M059J (cell line): ENCODE measurements at places on chromosomes 1 and 21. TPM values are rescaled to one million over a fixed set of nuclear protein-coding genes. Genes with fewer than 3 reads are reported as not detected.

DNA sequence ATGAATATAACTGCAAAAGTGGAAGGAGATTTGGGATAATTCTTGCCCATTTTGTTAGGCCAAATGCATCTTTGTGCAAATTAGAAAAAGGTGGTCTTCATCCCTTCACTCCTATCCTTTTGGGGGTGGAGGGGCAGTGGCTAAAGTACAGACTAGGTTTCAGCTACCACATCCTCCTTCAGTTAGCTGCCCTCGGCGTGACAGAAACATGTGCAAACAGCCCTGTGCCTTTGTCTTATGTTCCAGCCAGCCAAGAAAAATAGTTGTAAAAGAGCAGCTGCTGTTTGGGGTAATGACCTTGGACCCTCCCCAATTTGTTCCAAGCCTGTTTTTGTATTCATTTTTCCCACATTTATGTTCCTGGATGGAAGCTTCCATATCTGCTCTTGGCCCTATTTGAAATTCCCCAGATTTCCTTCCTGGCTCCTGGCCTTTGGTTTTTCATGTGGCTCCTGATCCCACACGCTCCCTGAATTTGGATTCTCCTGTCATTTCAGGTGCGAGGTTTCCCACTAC, 8.3 kb upstream of the LGALS8 start:
- DNase-seq = no peak

TCHH gene
- not detected in 2 replicates for total RNA-seq

NFIA gene
- 0.17 and 1.2 TPM in 2 replicates for total RNA-seq

- DNase-seq = no peak
These were observed 16.4 kb downstream of the PLPP3 start for GRCh38 chr1:56562891-56563452.

DNA sequence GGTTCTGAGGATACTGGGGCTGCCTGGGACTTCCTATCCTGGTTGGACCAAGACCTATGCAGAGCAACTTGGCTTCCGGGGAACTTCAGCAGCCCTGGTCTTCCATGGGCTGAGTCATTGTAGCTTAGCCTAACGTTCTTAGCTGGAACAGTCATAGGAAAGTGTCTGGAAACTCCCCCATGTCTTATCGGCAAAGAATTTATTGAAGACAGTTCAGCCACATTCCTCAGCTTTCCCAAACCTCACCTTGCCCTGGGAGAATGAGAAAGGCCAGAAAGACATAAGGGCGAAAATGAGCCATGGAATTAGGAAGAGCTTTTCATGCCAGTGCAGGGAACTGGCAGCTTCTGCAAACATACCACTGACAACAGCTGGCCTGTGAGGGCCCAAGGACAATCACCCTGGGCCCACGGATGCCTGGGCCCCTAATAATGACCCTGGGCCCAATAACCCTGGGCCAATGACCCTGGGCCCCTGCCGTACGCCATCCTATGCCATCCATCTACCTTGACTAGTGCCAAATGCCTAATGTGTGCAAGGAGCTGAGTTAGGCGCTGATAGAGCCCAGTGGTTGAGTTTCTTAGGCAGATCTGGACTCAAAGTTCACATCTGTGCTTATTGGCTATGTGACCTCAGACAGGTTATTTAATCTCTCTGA, 114.4 kb upstream of the GADD45A start:
- DNase-seq = peak; percentile 99

GRCh38 chr1:112712191-112712590, 2.9 kb downstream of the PPM1J start:
- no peak for DNase-seq

DNA sequence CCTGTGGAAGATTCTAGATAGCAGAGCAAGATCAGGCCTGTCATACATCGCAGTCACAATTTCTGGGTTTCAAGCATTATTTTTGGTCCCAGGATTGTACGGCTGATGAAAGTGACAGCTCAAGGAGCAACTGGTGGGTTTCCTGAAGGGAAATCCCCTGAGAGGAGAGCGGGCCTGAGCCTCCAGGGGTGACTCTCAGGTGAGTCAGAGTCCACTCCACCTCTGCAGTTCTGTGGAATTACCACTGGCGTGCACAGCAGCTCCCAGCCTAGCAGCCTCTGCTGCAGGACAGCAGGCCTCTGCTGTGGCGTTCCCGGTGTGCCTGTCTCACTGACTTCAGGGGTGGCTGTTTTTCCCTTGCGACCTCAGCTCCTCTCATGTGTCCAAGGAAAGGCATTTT, 24.4 kb downstream of the SLC66A1 start:
- peak; percentile 69 for DNase-seq

CEPT1 gene
- 37.7 and 49.1 TPM in 2 replicates for total RNA-seq

DNA sequence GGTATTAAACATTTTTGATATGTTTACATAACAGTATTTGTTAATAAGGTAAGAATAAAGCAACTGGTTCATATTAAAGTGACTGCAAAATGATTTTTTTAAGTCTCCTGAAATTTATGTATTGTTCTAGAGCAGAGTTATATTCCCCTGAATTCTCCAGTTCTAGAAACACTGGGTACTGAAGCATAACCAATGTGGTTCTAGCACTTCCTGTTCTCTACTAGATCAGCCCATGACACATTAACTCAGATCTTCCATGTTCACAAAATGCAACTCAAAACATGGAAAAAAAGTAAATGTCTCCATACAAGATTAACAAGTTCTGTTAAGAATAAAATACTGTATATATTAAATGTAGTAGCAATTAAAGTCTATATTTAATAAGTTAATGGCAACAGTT, 3.9 kb downstream of the NEGR1 start:
- peak; percentile 36 for DNase-seq

DNA sequence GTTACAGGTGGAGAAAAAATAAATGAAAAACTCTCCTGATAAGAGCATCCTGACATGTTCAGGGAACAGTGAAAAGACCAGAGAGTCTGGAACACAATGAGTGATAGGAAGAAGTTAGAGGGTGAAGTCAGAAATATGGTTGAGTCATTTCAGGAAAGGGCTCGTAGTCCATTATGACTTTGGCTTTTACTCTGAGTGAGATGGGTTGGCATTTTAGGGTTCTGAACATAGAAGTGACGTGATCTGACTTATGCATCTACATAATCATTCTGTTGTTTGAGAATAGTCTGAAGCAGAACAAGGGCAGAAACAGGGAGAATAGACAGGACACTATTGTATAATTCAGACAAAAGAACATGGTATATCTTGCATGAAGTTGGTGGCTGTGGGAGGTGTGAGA, 5.8 kb downstream of the HMCN1 start:
- no peak for DNase-seq

- DNase-seq = peak; percentile 49
These were observed 4.9 kb downstream of the TMEM9 start for GRCh38 chr1:201149400-201149799.

HAX1 gene
- 92.3 and 123 TPM in 2 replicates for total RNA-seq

DMBX1 gene
- not detected in 2 replicates for total RNA-seq

- DNase-seq = peak; percentile 48
These were observed 16.0 kb downstream of the VANGL2 start for GRCh38 chr1:160416369-160416768.

FAM163A gene
- 0.05 TPM in 1 of 2 replicates, not detected in the other for total RNA-seq

- DNase-seq = no peak
These were observed 1652.0 kb downstream of the NCAM2 start for GRCh38 chr21:22650226-22650625.

DNA sequence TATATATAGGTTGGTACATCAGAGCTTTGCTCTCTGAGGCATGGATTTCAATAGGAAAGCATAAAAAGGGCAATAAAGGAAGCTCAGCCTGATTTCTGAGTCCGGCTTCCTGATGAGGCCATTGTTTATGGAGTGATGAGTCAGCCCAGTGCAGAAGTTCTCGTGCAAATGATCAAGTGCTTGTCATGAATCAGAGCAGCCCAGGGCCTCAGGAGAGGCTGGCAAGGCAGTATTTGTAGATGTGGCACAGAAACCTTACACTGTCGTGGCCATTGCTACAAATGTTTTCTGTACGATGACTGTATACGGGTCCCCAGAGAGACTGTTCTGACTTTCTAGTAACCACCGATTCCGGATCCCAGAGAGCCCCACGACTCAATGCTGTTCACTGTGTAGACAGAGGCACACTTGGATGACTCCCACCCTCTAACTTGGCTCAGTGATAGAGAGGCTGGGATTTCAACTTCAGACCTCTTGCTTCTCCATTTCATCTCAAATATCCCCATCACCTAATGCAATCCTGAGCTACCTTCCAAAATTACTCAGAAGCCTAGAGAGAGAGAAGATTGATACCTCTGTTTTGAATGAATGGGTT, 26.8 kb downstream of the UMODL1 start:
- peak; percentile 99 for DNase-seq

KRTAP10-12 gene
- total RNA-seq = not detected in 2 replicates

GRCh38 chr1:116754198-116754977, at the start of gene CD2:
Gene CD2, plus strand, starts transcription at chr1:116754430. Its CDS starts 63 bp downstream, at chr1:116754493.
- no peak for DNase-seq

DNA sequence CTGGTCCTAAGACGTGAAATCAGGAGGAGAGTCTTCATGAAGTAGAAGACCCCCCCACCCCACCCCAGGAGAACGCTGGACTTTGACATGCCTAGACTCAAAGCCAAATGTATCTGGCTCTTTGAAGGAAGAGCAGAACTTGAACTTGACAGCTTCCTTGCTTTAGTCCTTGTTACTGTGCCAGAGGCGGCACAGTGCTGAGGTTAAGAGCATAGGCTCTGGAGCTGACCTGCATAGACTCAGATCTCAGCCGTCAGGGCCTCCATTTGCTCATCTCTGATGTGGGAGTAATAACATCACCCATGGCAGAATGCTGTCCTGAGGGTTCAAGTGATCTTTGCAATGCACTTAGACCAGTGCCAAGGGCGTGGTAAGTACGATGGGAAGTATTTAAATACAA, 39.0 kb downstream of the COL6A1 start:
- no peak for DNase-seq

GRCh38 chr21:37367336-37367702, 746 bp downstream of the DYRK1A start:
- DNase-seq = no peak

- no peak for DNase-seq
These were observed 472.9 kb downstream of the MATN1 start for GRCh38 chr1:30250338-30250983.

GRCh38 chr21:39209334-39209688, 26.1 kb upstream of the PSMG1 start:
- no peak for DNase-seq

GRCh38 chr1:74548961-74549750, 36.7 kb upstream of the LRRC53 start:
- DNase-seq = no peak

FOXO6 gene
- total RNA-seq = 0.57 TPM in 1 of 2 replicates, not detected in the other

- DNase-seq = no peak
These were observed 11.5 kb downstream of the DENND1B start for GRCh38 chr1:197763769-197764168.

DNA sequence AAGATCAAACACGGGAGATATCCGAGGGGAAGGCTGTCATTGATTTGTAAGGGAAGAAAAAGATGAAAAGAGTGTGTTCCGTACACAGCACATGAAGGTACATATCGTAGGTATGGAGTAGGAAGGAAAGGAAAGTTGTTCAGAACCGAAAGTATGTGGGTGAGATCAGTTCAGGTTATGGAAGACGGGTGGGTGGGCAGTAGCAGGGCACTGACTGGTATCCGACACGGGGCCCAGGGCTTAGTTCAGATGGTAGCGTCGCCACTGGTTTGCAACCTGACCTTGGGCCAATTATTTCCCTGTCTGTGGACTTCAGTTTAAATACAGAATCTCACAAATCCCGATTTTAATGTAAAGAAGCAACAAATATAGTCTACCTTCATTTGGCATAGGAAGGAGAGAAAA, 27.8 kb upstream of the A3GALT2 start:
- peak; percentile 54 for DNase-seq

SIPA1L2 gene
- 25.5 and 45.0 TPM in 2 replicates for total RNA-seq
